ENCODE measurements at places on chromosomes 1 and 21.

DNA sequence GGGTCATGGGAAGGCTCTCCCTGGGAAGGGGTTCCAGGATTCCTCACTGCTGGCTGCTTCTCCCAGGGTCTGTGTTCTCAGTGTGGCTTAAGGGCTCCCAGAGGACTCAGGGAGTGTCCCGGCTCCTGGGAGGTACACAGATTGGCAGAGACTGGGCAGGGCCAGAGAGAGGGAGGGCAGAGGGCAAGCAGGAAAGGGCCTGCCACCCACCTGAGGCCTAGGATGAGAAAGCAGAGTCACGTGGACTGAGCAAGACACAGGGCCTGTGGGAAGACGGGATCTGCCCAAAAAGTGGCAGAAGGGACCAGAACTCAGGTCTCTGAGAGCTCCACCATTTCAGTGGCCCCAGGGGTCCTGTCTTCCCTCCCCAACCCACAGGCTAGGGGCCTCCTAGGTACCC lies 871 bp downstream of the SLFNL1 start:
- no peak for DNase-seq

GRCh38 chr1:109618661-109619575 lies 498 bp downstream of the GNAT2 start:
- DNase-seq, result no peak

GRCh38 chr1:35192056-35192852 lies 691 bp downstream of the SFPQ start:
- peak; percentile 75 for DNase-seq

- DNase-seq, result no peak
Measured at GRCh38 chr1:61482170-61482734, 242.7 kb downstream of the TM2D1 start.

DNA sequence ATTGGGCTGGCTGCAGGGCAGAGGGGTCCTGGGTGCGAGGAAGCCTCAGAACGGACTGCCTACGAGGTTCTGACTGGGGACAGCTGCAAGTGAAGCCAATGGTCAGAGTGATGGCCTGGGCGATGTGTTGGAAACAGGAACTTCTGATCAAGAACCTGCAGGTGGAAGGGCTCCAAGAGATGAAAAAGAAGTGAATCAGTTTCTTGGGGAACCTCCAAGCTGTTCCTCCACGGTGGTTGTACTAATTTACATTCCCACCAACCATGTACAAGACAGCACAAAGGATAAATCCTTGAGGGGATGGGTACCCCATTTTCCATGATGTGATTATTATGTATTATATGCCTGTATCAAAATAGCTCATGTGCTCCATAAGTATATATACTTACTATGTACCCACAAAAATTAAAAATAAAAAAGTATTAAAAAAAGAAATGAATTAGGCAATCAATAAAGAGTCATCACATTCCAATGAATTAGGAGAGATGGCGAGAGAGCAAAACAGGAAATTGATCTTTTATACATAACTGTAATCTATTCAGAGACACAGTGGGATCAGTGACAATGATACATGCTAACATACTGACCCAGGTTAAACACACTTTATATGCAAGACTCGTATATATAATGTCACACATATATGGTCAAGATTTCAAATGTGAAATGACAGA lies 58.1 kb downstream of the PTPN14 start:
- DNase-seq, result no peak

- no peak for DNase-seq
Measured at GRCh38 chr21:25360593-25360992, 246.7 kb downstream of the MRPL39 start.

GRCh38 chr1:180680558-180681144 lies 48.8 kb downstream of the XPR1 start:
- DNase-seq, result no peak

DNA sequence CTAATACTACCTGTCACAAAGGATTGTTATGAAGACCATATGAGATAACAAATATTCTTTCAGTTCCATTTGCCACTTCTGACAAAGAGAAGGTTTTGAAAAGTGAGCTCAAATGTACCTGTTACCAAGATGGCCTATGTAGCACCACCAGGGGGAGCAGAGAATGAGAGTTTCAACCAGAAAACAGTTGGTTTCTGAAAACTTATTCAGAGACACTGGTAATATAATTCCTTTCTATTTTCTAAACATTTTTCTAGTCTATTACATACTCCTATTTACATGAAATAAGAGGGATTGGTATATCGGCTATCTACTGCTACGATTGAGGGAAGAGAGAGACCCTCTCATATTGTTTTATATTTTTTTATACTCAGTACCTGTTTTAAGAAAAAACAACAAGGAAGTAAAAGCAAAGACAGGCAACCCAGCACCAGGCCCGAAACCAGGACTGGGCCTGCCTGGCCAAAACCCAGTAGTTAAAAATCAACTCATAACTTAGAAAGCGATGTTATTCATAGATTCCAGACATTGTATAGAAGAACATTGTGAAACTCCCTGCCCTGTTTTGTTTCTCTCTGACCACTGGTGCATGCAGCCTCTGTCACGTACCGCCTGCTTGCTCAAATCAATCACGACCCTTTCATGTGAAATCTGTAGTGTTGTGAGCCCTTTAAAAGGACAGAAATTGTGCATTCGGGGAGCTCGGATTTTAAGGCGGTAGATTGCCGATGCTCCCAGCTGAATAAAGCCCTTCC lies 48.3 kb downstream of the IL23R start:
- DNase-seq, result no peak

DNA sequence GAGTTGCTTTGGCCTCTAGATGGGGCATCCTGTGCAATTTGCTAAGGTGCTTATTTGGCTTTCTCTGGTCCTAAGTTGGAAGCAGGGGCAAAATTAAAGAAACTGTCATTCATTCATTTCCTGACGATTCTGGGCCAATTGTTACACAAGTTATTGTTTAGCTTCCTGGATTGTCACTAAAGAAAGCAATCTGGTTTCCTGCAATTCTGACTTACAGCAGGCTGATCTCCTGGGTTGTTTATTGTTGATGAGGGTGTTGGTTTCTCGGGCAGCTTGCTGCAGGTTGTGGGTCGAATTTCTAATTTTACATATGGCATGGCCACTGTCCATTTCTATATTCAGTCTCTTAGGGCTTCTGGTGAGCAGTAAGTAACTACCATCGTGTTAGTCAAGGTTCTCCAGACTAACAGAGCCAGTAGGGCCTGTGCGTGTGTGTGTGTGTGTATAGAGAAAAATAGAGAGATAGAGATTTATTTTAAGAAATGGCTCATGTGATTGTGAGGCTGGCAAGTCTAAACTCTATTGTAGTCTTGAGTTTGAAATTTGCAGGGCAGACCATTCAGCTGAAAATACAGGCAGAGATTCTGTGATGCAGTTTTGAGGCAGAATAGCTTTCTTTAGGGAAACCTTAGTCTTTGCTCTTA lies 30.4 kb downstream of the CTH start:
- no peak for DNase-seq

GRCh38 chr1:96752394-96752793 lies 30.8 kb downstream of the PTBP2 start:
- DNase-seq, result no peak

- DNase-seq, result no peak
Measured at GRCh38 chr1:12591267-12591938, 26.6 kb downstream of the DHRS3 start.

DNA sequence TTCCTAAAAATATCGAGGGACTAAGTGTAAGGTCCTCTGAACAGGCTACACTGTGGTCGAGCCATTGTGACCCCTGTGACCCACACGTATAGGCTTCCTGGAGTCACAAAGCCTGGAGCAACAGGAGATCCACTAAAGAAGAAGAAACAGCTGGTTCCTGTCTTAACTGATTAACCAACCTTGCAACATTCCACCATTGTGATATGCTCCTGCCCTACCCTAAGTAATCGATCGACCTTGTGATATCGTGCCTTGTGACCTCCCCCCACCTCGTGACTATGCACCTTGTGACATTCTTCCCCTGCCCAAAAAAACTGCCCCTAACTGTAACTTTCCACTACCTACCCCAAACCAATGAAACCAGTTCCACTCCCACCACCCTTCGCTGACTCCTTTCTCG lies 304.6 kb upstream of the FAM78B start:
- no peak for DNase-seq

DNA sequence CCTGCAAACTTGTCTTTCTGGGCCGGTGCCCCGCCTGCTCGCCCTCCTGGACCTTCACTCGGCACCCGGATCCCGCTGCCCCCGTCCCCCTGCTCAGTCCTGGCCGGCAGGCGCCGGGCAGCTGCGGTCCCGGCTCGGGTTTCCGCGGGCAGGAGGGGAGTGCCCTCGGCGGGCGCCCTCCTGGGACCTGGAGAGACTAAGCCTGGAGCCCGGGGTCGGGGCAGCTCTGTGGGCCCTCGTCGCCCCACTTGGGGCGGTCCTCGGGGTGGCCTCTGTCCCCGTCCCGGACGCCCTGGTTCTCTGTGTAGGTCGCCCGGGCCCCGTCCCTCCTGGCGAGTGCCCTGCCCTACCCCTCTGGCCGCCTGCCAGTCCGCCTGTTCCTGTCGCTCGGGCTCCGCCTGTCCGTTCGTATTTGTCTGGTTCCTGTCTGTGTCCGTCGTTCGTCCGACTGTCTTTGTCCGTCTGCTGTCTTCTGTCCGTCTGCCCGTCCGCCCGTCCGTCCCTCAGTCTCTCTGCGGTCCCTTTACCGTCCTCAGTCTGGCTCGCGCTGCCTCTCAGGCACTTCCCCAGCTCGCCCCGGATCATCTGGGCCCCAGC lies 490 bp downstream of the SERINC2 start:
- DNase-seq, result no peak

- no peak for DNase-seq
Measured at GRCh38 chr21:39263372-39263771, 50.1 kb downstream of the BRWD1 start.

- DNase-seq, result peak; percentile 4
Measured at GRCh38 chr1:107142140-107142542, 1.3 kb downstream of the NTNG1 start.

- DNase-seq, result no peak
Measured at GRCh38 chr1:213192026-213192425, 141.0 kb downstream of the RPS6KC1 start.

DNA sequence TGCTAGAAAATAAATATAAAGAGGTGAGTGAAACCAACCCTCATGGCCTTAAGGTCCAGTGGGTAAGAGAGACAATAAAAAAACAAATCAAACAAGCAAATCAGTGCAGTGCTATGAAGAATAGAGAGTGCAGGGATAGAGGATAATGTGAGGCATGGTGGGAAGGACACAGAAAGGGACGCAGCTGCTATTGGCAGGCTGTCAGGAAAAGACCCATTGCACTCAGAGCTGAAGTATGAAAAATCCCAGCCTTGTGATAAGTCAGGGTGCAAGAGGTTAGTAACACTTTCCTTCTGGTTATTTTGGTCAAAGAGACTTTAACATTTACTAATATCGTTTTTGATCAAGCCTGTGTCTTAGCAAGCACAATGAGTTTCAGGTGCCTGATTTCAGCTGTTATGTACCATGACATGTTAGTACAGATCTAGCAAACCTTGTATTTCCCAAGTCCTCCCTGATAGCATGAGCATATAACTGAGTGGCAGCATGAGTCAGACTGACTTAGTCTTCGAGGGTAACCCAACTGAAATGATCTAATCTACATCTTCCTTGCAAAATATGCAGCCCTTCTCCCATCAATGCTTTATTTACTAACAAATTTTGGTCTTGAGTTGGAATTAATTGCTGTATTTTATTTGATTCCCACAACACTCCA lies 31.7 kb downstream of the CHML start:
- DNase-seq, result no peak

DNA sequence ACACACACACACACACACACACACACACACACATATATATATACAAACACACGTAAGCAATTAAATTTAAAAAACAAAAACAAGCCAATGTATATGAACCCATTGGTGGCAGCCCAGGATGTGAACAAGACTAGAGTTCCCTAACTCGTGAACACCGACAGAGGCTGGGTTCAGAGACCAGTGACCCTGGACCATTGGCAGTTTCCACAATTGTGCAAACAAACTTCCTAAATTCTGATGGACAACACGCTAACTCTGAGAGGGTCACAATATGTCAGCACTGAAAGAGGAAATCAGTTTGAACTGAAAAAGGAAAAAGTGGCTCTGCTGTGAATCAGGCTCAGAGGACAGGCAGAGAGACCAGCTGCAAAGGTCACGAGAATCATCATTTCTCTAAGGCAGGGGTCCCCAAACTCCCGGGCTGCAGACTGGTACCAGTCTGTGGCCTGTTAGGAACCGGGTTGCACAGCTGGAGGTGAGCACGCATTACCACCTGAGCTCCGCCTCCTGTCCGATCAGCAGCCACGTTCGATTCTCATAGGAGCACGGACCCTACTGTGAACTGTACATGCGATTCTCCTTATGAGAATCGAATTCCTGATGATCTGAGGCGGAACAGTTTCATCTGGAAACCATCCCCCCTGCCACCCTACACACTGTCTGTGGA lies 50.5 kb upstream of the ERO1B start:
- DNase-seq, result no peak

GRCh38 chr1:84957966-84958365 lies 38.9 kb downstream of the MCOLN2 start:
- no peak for DNase-seq
